Epithelial cell of esophagus (primary cell): ENCODE measurements at places on chromosomes 2 and 18.

DNA sequence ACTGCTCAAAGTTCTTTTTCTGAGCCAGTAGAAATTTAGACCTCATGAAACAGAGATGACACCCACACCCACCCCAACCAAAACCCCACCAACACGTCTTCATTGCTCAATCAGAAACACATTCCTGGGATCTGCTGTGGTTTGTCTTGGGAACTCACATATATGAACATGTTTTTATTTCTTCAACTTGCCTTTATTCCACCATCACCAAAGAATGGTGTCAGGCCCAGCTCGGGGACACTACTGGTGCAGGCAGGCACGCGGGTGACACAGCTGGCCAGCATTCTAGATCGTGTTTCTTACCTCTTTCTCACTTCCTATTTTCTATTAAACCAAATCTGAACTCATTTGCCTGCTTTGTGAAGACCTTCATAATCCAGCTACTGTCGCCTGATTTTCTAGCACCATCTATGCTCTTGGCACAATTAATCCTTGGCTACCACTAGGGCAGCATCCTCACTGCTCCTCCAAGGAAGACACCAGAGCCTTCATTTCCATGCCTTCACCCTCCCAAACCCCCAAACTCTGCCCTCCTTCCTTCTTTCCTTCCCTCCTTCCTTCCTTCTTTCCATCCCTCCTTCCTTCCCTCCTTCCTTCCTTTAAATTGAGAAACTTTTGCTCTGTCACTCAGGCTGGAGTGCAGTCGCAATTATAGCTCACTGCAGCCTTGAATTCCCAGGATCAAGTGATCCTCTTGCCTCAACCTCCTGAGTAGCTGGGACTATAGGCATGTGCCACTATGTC is 157.1 kb downstream of the BCL2 start:
- peak; percentile 20 for DNase-seq

GRCh38 chr2:109254174-109254904 is 125.3 kb downstream of the SH3RF3 start:
- no peak for DNase-seq

DNA sequence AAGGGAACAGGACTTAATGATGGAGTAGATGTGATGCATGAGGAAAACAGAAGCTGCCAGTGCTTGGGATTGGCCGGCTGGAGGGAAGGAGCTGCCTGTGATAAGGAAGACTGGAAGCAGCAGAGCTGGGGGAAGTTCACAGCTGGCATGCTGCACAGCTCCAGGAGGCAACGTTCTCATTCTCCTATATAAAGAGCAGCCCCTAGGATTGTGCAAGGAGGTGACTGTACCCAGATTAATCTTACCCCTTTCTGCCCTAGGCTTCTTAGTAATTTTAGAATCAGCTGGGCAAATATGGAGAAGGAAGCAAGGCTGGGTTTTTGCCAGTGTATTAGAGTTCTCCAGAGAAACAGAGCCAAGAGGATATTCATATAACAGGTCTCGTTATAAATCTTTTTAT is 155.8 kb downstream of the ALPK2 start:
- DNase-seq, result peak; percentile 88

DNA sequence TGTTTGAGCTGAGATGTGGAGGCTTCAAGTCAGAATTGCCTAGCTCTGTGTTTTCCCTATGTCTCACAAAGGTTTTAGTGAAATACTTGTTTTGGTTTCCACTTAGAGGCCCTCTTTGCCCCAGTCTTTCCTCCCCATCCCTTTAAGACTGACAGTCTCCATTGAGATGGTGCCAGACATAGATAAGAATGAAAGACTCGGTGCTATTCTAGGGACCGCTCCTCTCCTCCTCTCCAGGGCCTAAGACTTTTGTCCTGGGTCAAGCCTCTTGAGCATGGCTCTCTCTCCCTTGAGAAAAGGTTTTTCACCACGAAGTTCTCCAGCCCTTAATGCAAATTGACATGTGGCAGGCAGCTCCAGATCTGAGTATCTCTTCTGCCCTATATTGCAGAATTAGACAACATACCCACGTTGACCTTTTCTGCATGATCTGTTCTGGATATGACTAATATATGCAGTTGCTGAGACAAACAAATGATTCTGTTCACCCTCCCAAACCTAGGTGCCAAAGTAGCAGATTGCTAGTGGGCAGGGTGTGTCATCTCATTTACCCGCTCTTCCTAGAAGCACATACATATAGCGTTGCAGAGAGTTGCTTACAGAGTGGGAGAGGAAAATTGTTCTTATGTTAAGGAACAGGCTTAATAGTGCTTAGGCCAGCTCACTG is 47.5 kb upstream of the ACSL3 start:
- DNase-seq, result peak; percentile 87

- DNase-seq, result no peak
These were observed 126.8 kb downstream of the CDC42EP3 start for GRCh38 chr2:37544591-37545031.

DNA sequence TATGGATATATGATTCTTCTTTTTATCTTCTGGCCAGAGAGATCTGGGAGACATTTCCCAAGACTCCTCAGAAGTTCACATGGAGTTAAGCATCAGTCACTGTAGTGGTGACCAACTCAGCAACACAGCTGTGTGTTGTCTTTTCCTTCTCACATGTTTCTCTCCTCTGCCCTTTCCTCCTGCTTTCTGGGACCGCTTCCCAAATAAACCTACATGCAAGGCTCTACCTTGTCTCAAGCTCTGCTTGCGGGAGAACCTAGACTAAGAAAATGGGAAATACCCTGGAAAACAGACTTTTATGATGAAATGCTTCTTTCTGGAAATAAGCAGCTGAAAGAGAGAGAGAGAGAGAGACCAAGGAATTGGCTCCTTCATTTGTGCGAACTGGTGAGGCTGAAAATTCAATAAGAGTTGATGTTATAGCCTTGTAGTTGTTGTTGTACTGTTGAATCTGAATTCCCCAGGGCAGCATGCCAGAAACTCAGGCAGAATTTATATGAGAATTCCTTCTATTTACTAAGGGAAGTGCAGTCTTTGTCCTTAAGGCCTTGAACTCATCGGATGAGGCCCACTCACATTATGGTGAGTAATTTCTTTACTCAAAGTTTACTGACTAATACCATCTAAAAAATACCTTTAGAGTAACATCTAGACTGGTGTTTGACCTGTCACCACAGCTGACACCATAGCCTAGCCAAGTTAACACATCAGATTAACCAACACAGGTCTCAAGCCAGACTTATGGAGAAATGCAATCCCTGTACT is 22.7 kb upstream of the DSC1 start:
- DNase-seq, result peak; percentile 86

- peak; percentile 42 for DNase-seq
These were observed 2.2 kb downstream of the SEPTIN10 start for GRCh38 chr2:109611467-109612095.

DNA sequence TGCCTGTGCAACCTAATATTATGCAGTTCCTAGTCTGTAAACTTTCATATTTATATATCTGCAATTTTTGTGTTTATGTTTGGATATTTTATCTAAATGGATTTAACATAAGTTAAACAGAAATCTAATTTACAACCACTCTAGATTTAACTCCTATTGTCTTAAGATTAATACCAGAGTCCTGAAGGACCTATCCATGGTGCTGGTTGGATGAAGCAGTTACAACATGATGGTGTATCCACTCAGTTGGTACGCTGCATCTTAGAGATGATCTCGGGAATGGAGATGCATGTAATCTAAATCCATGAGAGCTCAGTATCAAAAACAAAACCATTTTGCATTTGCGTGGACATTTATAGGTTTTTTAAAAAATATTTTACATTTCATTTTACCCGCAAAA is 745.9 kb upstream of the SLC8A1 start:
- DNase-seq, result peak; percentile 8

- no peak for DNase-seq
These were observed 181.9 kb upstream of the HAAO start for GRCh38 chr2:42974169-42974720.

DNA sequence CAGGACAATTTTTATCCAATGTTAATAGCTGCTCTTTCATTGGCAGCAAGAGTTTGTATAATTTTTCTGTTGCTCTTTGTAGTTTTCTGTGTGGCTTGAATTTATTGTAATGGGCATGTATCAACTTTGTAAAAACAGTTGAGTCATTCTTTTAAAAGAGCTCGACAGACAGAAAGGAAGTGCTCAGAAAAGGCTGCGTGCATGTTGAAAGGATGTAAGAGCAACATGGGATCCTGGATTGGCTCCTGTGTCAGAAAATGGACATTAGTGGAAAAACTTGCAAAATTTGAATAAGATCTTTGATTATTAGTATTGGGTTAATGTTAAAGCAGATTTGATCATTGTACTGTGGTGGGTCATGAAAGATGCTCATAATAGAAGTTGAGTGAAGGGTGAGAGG is 93.3 kb upstream of the CDC42EP3 start:
- DNase-seq, result peak; percentile 50

- DNase-seq, result no peak
These were observed 714.6 kb downstream of the MBD2 start for GRCh38 chr18:53509886-53510285.

- DNase-seq, result peak; percentile 13
These were observed 237.2 kb upstream of the ETAA1 start for GRCh38 chr2:67159929-67160328.

GRCh38 chr2:232519581-232520438 is at the start of gene PRSS56:
PRSS56 (plus strand) TSS chr2:232520388; CDS start chr2:232520599, 211 bp downstream.
- no peak for DNase-seq

GRCh38 chr18:10143596-10143995 is 229.8 kb downstream of the VAPA start:
- no peak for DNase-seq

DNA sequence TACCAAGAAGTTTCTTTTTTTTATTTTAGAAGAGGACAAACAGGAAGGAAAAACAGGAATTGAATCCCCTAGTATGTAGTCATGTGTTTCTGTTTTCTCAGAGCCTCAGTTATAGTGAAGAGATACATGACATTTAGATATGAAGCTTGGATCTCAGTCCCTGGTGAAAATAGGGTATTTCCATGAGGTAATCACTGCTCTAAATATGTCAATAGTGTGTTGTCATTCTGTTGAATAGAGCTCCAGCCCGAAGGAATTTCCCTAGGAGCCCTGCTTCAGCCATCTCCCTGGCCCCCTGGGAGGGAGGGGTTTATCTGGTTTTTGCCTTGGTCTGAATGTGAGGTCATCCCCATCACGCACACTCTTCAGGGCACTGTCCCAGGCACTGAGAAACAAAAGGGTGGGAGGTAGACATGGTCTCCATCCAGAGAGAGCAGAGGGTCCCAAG is 47.1 kb upstream of the REL start:
- no peak for DNase-seq

DNA sequence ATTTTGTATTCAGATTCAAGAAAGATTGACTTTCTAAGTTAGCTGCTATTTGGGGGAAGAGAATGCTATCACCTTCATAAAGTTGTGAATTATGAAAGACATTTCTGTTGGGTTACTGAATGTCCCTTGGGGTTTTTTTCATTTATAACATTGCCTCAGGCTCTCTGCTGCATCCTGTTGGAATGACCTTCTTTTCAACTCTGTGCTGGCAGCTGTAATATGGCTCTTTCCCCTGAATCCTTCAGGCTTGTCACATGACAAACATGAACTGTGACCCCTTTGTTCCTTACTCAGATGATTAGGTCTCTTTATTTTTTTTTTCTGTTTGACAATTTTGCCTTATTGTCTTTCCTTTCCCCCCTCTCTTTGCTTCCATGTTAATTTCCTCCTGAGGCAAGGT is 159.8 kb downstream of the TAF4B start:
- DNase-seq, result peak; percentile 26

- no peak for DNase-seq
These were observed 27.7 kb downstream of the MYL1 start for GRCh38 chr2:210287301-210287700.

- no peak for DNase-seq
These were observed 17.7 kb downstream of the SPDYA start for GRCh38 chr2:28828382-28828781.

GRCh38 chr18:26097563-26097962 is 7.2 kb upstream of the SS18 start:
- peak; percentile 94 for DNase-seq

- DNase-seq, result no peak
These were observed 120.0 kb upstream of the MAPRE2 start for GRCh38 chr18:34921226-34921625.

GRCh38 chr2:240739797-240740196 is 48.1 kb downstream of the AQP12A start:
- no peak for DNase-seq

DNA sequence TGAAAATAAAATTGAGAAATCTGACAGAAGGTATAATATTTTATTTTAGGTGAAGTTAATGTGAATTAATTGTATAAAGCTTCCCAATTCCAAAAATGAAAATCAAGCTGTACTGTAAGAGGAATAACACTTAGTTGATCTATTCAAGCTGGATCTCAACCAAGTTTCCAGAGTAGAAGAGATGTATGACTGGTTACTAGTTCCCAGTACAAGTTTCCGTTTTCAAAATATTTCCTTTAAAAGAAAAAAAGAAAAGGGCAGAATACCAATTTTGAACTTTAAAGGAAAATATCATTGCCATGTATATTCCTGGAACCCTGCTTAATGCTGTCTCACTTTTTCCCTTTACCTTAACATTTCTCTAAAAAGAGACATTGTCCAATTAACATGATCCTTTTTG is 308.5 kb downstream of the IRS1 start:
- DNase-seq, result no peak

- no peak for DNase-seq
These were observed 33.0 kb upstream of the WDR75 start for GRCh38 chr2:189408294-189408693.

DNA sequence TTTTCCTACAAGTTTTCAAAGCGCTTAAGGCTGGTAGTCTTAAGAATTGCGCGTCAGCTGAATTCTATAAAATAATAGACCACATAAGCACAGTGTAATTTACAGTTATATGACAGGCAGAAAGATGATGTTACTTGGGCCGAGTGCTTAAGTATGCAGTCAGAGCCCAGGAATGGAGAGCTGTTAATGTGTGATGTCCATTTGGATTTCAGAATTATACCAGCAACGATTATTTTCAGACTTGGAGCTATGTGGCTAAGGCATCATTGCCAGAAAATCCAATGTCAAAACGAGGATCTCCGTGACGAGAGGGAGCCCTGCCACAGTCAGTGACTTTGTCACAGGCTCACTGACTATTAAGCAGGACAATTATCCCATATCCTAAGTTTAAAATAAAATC is 3.4 kb downstream of the KLF7 start:
- DNase-seq, result no peak

DNA sequence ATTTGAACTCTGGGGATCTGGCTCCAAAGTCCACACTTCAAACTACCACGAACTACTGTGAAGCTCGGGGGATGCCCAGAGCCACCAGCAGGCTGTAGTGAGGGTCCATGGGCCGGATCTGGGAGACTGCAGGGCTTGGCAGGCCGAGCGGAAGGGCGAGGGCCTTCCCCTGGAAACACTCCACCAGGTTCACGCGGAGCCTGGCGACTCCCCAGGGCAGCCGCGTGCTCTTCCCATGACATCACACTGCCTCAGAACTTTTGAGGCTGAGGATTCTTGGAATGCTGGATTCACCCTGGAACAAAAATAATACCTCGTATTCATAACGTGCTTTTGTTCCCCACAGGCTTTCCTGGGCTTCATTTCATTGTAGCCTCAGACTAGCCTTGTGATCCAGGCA is 201.0 kb downstream of the SMAD7 start:
- peak; percentile 32 for DNase-seq

GRCh38 chr2:2145817-2146216 is 185.3 kb downstream of the MYT1L start:
- DNase-seq, result no peak
